Kidney epithelial cell (primary cell): ENCODE measurements at places on chromosomes 7 and 10. TPM values are rescaled to one million over a fixed set of nuclear protein-coding genes. Genes with fewer than 3 reads are reported as not detected.

- no peak for DNase-seq
Observed at GRCh38 chr7:11355399-11356005, 381.8 kb downstream of the PHF14 start.

The PBLD gene
- 3.1 and 4.5 TPM in 2 replicates for total RNA-seq

DNA sequence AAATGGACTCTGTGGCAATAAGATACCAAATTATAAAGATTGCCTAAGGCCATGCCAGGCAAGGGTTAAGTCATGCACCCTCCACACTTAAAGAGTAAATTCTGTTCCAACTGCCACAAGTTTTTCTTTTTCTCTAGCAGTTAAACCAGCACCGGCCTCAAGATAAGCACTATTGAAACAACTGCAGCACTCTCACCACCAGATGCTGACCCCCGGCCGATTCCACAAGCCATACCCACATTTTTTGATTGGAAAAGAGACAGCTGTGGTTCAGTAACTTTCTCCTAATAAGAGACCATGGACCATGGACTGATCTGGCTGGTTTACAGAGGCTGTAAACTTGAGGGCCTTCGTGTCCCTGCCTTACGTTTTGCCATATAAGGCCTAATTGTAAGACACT, 44.9 kb downstream of the GRM8 start:
- no peak for DNase-seq

The AKR1D1 gene
- total RNA-seq = 0.08 TPM in 1 of 2 replicates, not detected in the other

The CHST15 gene
- total RNA-seq = 18.1 and 24.2 TPM in 2 replicates

GRCh38 chr10:48605786-48606529, 1.1 kb upstream of the ARHGAP22 start:
- no peak for DNase-seq

- DNase-seq = no peak
Observed at GRCh38 chr10:88332503-88333247, 250.4 kb downstream of the RNLS start.

The DOCK1 gene
- total RNA-seq = 39.5 and 45.4 TPM in 2 replicates

DNA sequence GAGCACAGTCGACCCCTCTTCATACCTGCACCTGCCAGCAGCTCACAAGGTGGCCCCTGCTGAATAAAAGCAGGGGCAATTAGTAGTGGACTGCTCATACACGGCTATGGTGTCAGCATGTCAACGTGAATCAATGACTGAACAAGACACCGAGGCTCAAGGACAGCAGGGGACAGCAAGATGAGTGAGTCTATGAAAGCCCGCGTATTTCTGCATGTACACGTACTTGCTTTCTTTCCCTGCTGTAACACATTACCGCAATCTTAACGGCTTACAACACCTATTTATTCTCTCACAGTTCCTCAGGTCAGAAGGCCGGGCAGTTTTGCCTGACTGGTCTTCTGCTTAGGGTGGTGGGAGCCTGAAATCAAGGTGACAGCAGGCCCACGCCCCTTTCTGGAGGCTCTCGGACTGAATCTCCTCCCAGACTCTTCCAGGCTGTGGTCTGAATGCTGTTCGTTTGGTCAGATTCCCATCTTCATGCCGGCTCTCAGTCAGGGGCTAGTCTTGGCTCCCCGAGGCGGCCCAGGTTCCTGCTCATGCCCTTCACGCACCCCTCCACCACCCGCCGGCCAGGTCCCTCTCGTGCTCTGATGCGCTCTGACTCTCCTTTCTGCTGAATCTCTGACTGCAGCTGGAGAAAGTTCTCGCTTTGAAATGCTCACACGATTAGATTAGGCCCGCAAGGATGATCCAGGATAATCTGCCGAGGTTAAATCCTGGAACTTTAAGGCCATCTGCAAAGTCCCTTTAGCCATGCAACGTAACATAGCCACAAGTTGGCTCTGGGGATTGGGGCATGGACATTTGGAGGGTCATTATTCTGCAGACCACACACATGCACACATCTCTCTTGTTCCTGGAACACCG, 7.8 kb upstream of the PPP2R2D start:
- no peak for DNase-seq

DNA sequence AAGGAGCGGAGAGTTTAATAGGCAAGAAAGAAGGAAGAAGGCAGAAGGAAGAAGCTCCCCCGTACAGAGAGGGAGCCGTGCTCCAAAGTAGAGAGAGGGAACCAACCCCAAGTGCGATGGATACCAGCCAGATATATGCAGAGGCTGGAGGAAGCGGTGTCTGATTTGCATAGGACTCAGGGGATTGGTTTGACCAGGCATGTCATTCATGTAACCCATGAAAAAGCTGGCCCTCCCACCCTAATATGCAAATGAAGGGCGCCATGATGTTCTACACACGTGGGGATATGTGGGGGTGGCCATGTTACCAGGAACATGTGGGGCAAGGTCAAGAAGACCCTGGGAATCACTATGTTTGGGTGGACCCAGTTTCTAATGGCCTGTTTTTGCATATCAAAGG, 40.6 kb upstream of the FAM3C start:
- no peak for DNase-seq

The PMS2 gene
- total RNA-seq = 19.7 and 22.6 TPM in 2 replicates

- no peak for DNase-seq
Observed at GRCh38 chr10:24887855-24888231, 64.6 kb downstream of the PRTFDC1 start.

- DNase-seq = no peak
Observed at GRCh38 chr7:45130910-45131309, 19.4 kb upstream of the TBRG4 start.

The MRPS16 gene
- total RNA-seq = 70.5 and 71.9 TPM in 2 replicates

- no peak for DNase-seq
Observed at GRCh38 chr10:70551466-70551865, 51.1 kb downstream of the PRF1 start.

DNA sequence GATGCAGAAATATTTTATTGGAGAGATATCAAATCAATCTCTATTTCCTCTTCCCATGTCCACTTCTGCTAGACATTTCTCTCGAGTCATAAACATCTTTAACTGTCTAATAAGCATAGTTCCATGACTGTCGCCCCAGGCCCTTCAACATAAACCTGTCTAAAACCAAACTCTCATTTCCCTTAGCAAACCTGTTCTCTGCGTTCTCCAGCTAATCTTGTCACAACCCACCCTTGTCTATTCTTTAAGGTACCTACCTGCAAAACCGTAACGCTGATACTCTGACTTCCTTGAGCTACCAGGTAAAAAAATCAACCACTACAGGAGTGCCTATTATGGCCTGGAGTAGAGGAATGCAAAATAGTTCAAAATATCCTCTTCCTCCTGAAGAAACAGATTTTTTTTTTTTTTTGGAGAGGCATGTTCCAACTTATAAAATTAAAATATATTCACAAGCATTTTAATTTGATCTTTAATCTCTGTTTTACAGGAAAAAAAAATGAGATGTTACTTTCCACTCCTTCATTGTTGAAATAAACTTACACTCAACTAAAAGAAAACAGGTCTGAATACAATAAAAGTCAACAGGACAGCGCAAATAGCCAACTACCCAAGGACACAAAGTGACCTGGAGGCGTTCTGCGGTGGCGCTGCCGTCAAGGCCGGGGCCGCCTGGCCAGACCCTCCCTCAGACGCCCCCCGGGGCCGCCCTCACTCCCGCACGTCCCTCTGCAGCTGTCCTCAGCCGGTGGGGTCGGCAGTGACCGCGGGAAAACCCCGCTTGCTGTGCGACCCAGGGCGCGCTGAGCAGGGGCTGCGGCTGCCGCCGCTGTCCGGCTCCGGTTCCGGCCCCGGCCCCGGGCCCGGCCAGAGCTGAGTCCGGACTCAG, 765 bp downstream of the SLC25A40 start:
- DNase-seq = no peak

GRCh38 chr10:119211176-119211575, 3.8 kb downstream of the GRK5 start:
- DNase-seq = no peak

- no peak for DNase-seq
Observed at GRCh38 chr7:8389593-8390261, 43.7 kb upstream of the NXPH1 start.

DNA sequence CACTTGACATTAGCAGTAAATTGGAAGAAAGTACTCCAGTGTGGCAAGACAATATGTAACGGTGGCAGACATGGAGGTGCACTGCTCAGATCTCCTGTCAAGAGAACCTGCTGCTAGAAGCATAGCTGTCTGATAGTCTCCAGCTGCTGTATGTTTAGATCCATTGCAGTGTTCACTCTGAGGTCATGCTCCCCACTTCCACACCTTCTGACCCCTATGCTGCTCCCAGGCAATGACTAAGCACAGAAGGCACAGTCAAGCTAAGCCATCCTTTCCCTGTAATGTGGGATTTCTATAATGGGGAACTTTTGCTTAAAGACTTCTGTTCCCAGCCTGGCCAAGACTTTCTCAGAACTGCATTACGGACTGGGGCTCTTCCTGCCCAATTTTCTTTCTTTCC, 315.8 kb downstream of the HPSE2 start:
- no peak for DNase-seq

The NDUFB8 gene
- 148 and 183 TPM in 2 replicates for total RNA-seq

The C7orf33 gene
- not detected in 2 replicates for total RNA-seq

DNA sequence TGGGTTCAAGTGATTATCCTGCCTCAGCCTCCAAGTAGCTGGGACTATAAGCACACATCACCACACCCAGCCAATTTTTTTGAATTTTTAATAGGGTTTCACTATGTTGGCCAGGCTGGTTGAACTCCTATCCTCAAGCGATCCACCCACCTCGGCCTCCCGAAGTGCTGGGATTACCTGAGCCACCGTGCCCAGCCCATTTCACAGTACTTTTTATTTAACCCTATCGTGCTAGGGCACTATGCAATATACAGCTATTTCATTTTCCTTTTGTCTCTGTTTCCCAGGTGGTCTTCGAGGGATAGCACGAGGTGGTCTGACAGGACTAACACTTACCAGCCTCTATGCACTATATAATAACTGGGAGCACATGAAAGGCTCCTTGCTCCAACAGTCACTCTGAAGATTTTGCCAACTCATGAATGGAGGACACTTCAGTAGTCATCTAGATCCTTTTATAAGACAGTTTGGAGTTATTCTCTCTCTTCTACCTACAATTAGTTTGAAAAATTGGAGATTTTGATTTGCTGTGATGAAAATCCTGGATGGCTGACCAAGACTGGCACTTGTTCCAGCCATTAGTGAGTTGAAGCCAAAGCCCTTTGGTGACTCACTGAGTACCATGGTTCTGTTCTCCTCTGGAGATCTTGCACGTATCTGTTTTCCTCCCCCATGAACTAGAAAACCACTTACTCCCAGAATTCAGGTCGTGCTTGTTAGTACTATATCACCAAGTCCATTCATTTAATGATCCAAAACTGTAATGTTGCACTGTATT, 27.3 kb downstream of the NCOA4 start:
- no peak for DNase-seq

The SLC18A3 gene
- total RNA-seq = not detected in 2 replicates

- DNase-seq = no peak
Observed at GRCh38 chr10:111455776-111456426, 379.1 kb downstream of the ADRA2A start.

DNA sequence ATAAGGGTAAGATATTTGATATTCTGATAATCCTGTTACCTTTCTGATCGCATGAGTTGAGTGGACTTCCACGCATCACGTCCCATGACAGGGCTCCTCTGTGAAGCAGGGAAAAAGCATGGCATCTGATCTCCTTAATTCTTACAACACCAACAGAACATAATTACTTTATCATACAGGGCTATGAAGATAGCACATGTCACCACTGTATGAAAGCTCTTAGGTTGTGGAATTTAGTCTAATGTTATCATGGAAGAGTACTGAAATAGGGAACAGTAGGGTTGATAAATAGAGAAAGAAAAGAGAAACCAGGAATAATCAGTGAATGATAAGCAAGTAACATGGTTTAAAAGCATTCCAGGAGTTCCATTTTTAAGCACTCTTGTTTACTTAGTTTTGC, 212.0 kb downstream of the CACNB2 start:
- DNase-seq = no peak

DNA sequence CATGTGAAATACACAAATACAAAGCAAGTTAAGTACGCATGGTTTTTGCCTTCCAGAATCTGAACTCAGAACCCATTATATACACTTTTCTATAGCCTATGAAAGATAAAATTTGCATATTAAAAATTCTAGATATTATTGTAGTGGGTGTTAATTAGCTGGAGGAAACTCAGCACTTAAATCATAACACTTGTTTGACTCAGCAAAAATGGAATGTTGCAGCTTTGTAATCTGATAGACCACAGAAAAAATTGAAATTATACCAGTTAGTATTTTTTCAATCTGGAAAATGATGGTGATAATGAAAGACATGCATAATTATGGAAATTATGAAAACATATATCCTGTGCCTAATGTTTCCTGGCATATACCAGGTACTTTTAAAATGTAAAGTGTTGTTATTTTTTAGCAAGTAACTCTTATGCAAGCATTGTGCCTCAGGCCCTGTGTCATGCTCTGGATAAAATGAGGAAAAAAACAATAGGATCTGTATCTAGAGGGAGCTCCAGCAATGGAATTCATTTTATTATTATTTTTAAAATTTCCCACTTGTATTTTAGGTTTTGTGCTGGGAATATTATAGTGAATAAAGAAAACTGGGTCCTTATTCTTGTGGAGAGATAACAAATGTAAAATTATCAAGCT, 490.4 kb upstream of the SEMA3A start:
- no peak for DNase-seq

The CLCN1 gene
- not detected in 2 replicates for total RNA-seq

The PAPSS2 gene
- 11.4 TPM in 2 replicates for total RNA-seq

The H2BK1 gene
- total RNA-seq = not detected in 2 replicates

The TMEM184A gene
- total RNA-seq = 5.7 and 5.8 TPM in 2 replicates

DNA sequence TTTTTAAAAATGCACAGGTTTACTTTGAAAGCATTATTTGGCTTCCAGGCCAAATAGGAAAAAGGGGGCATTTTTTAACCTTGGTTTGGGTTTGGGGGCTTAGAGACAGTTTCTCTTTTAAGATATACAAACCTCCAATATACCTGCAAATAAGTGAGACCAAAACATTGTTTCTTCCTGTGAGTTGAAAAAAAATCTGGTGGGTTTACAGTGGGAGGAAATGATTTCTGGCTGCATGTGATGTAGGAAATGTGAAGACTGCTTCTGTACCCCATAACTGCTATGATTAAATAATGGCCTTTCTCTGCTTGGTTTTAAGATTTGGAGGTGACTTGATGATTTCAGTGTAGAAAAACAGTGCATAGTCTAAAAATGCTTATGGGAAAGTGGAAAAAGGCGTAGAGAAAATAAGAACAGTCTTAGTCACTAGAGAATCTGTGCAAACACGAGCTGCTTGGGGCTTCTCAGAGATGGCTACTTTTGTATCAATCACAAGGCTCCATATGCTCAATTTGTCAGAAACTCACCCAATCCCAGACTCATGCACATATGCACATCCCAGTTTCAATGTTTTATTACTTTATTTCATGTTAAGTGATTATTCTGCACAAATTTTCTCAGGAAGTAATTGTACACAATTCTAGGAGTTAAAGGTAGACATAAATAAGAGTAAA, 22.1 kb upstream of the PRKCQ start:
- no peak for DNase-seq

- DNase-seq = no peak
Observed at GRCh38 chr10:16352146-16352545, 84.7 kb upstream of the PTER start.

DNA sequence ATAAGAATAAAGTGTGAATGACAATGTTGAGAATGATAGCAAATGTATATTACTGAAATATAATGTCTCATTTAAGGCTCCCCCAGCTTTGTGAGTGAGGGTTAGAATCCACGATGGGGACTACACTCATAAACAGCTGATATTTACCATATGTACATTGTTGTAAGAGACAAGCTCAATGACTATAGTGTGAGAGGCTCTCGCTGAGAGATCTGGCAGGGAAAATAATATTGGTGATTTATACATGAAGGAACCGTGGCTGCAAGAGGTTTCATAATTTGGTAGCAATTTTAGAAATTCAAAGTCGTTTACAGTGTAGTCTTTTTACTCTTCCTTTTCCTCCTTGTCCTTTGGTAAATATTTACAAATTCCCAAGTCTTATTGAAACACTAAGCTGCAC, 342.2 kb upstream of the AKR1E2 start:
- no peak for DNase-seq

GRCh38 chr10:64458306-64458705, 937.1 kb downstream of the REEP3 start:
- no peak for DNase-seq
